ENCODE measurements at places on chromosomes 4 and X.

DNA sequence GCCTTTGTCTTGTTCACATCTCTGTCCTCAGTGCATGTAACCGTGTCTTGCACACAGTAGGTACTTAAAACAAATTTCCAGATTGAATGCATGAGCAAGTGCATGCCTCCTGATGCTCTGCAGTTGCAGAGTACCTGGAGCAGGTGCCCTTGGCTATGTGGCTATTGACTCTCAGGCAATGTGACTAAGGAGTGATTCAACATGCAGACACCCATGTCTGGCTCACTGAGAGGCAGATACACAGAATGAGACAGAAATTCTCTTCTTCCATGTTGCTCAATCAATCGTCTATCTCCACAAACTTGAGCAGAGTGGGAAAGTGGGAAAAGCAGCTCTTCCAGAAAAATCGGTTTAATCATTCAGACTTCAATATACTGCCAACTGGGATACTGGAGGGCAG lies 111.0 kb downstream of the CHRDL1 start:
- no peak for DNase-seq

DNA sequence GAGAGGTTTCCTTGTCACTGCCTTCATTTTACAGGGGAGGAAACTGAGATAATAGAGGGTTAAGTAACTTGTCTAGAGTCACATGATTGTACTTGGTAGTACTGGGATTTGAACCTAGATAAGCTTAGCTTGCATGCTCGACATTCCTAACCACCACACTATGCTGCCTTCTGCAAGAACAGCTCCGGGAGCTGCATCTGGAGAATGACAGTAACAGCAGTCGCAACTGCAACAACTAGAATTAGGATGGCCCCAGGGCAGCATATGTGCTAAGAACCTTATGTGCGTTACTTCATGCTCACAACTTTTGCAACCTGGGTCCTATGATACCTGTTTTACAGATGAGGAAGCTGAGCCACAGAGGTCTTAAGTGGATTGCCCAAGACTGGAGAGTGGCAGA lies 89.5 kb upstream of the LCORL start:
- DNase-seq = no peak

DNA sequence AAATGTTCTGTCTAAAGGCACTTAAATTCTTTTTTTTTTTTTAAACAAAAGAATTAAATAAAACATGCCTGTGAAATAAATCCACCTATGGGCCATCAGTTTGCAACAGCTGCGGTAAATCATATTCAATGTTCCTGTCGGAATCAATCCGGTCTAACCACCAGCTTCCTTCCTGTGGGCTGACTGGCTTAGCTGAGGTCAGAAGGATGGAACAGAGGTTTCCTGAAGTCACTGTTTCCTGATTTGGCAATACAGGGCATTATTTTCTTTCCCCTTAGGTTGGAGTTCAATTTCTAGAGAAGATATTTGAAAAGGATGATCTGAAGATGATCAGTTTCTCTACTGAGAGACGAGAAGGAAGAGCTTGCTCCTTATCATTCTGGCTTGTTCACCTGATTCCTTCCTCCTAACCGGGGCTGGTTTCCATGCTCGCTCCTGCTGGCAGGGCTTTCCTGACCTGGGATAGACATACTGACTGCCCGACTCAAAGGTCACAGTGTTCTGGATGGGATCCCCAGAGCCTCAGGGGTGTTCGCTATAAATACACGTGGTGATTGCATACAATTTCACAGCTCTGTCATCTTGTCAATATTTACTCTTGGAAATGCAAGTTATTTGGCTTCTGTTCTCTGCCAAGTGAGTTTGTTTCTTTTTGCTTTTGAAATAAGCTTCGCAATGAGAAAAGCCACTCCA lies 21.7 kb downstream of the PDLIM3 start:
- DNase-seq = no peak

- no peak for DNase-seq
These were observed 85.8 kb downstream of the MID1 start for GRCh38 chrX:10534611-10535010.

- DNase-seq = no peak
These were observed 372.9 kb downstream of the NKX6-1 start for GRCh38 chr4:84126061-84126787.

GRCh38 chr4:138092060-138092459 lies 150.1 kb downstream of the SLC7A11 start:
- DNase-seq = no peak

DNA sequence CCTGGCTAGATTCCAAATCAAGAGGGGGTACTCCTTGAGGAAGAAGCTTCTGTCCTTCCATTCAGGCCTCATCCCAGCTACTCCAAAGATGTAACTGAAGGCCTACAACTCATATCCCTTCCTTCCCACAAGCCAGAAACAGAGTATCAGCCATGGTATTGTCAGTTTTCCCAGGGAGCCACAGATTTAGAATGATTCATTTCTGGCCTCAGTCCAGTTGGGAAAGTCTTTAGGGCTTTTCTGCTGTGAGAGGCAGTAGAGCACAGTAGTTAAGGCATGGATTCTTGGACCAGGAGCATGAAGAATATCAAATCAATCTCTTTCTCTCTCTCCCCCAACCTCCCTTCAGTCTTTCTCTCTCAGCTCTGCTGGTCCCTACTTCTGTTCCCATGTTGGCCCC lies 505.0 kb downstream of the BCOR start:
- no peak for DNase-seq

GRCh38 chrX:39950018-39950688 lies 147.6 kb downstream of the BCOR start:
- no peak for DNase-seq

DNA sequence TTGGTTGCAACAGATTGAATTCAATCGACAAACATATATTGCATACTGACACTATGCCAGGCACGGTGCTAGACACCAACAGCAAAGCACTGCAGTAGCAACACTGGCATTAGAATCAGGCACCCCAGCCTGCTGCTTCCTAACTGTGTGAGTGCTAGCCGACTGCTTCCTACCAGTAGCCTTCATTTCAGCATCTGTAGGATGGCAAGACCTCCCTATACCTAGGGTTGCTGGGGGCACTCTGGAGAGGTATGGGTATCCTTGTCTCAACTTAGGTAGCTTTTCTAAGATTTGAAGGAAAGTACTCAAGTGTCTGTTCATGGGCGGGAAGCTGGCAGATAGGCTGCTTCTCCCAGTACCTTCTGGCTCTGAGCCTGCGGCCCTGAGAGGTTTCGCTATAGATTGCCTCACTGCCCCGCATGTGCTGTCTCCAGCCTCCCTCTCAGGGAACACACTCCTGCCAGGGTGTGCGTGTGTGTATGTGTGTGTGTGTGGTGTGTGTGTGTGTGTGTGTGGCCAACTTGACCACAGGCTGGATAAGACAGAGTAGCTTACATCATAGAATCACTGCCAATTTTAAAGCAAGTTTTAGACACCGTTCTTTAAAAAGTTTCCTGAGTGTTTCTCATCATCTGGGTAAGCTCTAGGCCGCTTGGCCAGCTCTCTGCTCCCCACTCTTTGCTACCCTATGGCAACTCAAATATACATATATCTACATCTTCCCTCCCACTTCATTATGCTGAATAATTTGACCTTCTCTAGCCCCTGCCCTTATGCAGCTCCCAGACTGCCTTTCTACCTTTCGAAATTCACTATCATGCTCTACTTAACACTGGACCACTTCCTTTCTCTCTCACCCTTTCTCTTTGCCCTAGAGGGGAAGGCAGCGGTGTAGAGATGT lies 97.0 kb upstream of the PJA1 start:
- no peak for DNase-seq

- DNase-seq = no peak
These were observed 98.0 kb upstream of the TBC1D9 start for GRCh38 chr4:140854168-140854567.

DNA sequence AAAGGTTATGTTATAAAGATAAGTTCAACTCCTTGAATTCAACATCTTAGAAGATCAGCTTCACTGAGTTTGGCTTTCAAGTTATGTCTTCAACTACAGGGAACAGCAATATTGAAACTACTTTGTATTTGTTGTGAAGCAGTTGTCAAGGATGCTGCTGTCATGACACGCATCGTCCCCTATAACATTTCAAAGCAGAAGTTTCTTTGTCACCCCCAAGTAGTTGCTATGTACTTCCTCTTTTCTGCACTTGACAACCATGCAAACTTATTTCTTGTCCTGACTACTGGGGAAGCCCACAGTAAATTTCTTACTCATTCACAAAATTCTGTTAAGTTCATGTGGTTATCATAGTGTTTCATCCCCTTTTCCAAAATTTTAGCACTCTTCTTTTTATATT lies 14.3 kb downstream of the ANTXR2 start:
- no peak for DNase-seq

- DNase-seq = no peak
These were observed 47.8 kb downstream of the GAB1 start for GRCh38 chr4:143384381-143384994.

DNA sequence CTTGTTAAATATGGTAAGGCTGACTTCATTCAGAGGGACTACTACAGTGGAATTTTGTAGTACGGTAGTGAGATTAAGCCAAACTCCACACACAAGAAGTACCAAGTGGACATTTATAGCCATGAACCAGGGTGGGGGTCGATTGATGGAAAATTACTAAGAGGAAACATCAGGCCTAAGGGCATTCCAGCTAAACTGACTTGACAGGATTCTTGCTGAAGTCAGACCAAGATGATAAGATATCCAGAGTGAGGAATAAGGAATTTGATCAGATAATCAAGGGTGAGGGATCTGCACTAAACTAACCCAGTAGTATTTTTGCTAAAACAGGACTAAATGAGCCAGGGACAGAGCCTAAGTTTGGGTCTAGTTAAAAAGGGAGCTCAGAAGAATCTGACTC lies 597.5 kb downstream of the RPA4 start:
- no peak for DNase-seq

GRCh38 chr4:83170952-83171399 lies 56.4 kb upstream of the PLAC8 start:
- DNase-seq = no peak

GRCh38 chrX:40883021-40883619 lies 147.8 kb upstream of the MED14 start:
- no peak for DNase-seq

GRCh38 chr4:48129307-48130014 lies 4.6 kb downstream of the TXK start:
- DNase-seq = no peak

DNA sequence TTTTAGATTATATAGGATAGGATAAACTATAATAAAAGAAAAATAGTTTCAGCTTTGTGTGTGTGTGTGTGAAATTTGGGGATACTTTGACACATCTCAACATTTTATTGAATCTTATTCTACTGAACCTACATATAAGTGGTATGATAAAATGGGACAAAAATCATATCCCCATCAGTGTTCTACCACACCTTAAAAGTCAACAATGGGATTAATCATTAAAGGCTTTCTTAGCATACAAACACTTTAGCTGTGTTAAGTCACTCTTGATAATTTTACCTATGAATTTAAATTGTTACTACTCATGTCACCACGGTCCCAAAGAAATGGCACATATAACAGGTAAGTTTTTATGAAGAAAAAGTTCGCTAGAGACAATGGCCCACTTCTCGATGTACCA lies 37.7 kb upstream of the LRBA start:
- no peak for DNase-seq

DNA sequence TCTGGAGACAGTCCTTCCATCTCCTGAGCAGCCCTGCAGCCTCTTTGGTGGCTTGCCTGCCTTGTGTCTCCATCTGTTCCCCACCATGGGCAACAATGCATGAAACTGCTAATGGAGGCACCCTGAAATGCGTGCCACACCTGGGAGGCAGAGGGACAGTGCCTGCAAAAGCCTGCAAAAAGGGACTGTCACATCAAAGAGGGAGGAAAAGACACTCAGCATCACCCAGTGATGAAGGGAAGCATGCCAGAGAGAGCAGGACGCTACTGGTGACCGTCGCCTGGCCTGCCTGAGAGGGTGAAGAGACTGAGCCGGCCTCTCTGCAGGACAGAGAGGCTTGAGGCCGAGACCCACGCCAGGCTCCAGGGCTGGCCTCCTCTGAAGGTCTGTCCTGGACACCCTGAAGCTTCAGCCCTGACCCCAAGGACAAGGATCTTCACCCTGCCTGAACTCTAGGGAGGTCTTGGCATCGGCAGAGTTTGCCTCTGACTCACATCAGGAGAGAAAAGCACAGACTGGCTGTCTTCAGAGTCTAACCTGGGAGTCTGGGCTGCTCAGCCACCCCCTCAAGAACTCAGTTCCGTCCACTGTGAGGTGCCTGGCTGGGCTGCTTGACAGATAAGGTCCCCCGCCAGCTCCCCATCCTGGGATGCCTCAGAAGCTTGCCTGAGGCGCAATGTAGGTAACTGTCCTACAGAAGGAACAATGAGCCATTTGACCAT lies 8.1 kb downstream of the ACSL1 start:
- no peak for DNase-seq

GRCh38 chr4:90124276-90124675 lies 2.9 kb upstream of the CCSER1 start:
- DNase-seq = no peak

DNA sequence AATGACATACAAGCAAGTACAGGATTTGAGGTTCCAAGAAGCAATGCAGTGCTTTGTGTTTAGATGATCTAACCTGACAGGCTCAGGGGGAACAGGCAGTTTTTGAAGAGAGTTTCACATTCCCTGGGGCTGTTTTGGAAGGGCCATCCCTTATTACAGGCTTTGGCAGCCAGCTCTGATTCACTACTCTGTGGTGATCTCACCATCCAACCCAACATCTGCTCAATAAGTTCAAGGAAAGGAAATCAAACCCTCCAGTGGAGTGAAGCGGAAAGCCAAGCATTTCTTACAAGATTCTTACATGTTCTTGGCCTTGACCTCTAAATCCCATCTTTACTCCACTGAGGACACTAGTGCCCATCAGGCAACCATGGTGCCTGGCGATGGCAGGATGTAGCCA lies 7.5 kb downstream of the IDS start:
- no peak for DNase-seq

GRCh38 chr4:94623126-94623911 lies 134.4 kb upstream of the BMPR1B start:
- no peak for DNase-seq

DNA sequence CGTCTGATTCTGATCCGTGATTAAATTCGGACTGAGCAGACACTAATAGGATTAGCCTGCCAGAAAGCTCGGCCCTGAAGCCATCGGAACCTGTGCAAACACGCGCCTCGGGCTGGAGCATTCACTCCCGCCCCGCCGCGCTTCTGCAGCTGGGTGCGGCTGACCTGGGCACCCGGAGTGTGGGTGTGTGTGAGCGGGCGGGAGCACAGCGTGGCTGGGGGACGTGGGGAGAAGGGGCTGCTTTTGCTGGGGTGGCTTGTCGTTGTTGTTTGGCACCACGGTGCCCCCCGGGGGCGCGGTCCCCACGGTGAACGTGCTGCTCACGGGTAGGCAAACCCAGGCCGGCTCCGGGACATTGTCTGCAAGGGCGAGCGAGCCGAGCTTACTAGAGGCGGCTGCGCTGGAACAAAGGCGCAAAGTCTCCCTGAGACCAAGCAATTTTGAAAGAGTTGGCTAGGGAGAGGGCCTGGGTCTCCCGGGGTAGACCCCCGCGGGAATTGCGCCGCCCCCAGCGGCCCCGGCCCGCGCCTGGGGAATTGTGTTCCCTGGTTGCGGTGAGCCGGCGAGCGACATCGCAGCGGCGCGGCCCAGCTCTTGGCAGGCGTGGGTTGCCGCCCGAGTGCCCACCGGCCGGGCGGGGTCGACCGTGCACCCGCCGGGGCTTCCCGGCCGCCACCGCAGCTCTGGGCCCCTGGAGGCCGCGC lies 1.4 kb downstream of the MAMLD1 start:
- DNase-seq = no peak

All from NCI-H2029 (cell line).